ENCODE measurements at places on chromosomes 16 and 17.

- DNase-seq = no peak
Observed at GRCh38 chr17:40518401-40519088, 17.1 kb upstream of the TNS4 start.

DNA sequence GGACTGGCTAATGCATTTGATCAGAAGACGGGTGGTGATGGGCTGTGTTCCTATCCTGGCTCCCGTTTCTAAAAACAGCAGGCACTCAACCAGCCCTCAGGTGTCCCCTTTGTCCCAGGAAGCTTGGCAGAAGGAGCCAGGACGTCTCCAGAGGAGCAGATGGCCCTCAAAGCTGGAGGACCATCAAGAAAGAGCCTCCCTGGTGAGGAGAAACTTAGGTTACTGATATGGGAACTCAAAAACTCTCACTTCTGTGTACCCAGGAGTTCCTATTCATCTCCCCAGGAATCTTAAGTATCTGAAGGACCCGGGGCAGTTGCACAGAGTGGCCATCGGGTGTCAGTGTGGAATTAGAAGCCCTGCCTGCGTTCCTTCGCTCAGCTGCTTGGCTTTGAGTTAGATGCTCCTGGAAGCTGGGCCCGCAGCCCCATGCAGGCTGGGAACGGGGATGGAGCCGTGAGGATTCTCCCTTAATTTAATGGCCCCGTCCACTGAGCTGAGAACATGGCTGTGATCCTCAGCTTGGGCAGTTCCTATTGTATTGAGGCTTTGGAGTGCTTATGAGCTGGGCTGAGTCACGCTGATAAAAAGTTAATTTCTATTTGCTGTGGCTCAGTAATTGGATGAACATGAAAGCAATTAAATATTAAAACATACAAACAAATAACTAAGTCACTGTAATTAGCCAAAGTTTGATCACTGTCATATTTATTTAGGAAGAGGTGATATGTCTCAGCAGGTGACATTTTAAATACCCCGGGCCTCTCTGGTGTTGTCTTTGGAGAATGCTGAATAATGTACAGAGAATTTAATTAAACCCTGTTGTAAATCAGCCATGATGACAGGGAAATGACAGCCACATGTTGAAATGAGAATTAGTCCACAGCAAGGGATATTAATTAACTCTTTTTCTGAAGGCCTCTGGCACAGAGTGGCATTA lies 402.1 kb downstream of the SEC14L1 start:
- DNase-seq = peak; percentile 26

- DNase-seq = no peak
Observed at GRCh38 chr16:83810901-83811300, 3.1 kb downstream of the HSBP1 start.

DNA sequence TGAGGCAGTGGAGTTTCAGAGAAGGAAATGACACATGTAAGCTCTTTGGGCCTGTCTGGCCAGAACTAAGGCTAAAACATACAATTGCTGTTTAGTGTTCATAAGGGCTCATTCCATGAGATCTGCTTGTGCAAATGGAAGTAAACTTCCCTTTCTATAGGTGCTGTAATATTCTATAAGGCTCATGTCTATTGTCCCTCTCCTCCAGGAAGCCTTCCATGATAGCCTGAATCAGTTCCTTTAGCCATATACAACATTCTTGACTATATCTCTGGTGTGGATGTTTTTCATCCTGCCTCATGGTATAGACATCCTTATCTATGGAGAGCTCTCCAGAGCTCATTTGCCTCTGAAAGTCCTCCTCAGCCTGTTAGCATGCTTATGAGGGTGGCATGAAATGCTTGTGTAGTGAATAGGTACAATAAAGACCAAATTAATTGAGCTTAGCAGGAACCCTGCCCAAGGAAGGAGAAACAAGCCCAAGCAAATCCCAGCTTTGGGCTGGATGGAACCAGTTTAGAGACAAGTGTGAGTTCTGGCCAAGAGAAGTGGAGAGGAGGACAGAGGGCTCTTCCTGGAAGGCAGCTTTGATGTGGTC lies 1.6 kb upstream of the ETV4 start:
- no peak for DNase-seq

DNA sequence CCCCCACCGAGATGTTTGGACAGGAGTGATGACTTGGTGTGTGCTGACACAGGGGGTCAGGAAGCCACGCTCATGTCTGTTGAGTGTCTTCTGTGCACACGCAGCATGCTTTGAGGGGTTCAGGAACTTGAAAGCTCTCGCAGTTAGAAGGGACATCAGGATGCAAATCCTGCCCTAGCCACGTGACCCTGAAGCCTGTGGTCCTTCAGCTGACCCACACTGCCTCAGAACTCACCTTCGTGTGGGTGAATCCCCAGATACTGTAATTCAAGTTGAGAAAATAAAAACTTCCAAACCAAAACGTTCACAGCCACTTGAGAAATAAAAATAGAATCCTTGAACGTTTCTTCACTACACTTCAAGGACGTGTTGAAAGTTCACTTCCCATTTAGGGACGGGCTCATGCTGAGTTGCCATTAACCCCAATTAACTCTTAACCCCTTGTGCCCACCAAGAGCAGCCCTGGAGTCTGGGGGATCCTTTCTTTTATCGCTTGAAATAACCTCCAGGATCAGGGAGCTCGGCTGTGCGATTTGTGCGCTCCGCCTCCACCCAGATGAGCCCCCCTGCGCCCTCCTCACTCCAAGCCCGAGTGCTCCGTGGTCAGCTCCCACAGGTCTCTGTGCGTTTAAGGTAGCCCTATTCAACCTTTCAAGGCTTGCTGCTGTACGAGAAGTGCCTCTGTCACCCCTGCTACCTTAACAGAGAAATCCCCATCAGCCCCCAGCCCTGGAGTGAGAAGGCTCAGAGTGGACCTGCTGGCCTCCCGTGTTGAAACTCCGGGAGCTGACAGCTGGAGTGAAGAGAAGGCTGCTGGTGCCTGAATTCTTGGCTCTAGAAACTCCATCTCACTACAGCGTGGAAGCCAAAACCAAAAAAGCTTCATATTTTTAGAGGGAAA lies 36.2 kb upstream of the NAT9 start:
- no peak for DNase-seq

DNA sequence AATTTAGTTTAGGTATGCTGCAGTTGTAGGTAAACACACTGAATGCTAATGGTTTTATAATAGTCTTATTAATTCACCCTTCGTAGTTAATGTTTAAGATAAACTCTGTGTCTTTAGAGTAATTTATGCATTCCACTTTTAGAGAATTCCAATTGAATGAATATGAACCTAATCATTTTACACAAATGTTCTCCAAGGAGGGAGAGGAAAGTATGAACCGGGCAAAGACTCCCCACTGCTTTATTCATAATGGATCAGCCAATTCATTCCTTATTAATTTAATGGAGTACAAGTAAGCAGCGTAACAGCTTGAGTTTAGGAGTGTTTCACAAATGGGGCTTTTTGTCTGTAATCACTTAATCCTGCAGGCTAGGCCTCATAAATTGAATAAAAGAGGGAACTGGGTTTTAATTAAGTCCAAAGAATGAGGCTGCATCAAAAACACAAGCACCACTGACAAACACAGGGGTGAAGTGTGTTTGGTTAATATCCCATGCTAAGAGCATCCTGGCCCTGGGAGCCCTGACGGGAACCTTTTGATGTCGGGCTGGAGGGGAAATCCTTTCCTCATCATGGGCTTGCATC lies 375.7 kb upstream of the DYNLRB2 start:
- DNase-seq = no peak

GRCh38 chr17:80890196-80890920 lies 101.3 kb upstream of the CHMP6 start:
- no peak for DNase-seq

DNA sequence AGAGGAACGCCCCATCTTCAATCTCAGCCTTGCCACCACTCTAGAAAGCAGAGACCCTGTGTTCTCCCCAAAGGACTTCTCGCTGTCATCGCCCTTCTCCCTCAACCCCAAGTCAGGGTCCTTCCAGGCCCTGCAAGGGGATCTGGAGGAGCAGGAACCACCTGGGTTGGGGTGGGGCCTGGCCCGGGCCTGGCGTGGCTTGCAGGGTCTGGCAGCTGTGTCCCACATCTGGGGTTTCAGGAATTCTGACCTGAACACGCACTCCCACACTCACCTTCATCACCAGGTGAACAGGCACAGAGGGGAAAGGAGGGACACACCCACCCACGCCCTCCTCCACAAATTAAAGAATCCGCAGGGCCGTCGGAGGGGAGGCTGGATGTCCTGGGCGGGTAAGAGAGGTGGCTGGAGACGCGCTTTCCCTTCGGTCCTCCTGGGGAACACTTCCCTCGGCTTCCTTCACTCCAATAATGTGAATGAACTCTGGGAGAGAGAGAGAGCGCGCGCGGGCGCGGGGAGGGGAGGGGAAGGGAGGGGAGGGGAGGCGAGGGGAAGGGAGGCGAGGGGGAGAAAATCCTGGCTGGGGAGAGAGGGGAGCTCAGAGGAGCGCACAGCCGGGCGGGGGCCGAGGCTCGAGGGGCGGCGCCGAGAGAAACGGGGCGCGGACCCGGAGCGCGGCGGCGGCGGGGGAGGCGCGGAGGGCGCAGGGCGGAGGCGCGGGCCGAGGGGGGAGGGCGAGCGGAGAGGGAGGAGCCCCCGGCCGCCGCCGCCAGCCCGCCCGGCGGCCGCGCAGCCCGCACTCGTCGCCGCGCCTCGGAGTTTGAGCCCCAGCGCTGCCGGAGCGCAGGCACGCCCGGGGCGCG lies at the start of gene CACNG4:
CACNG4 (plus strand) TSS at position 799 of the 863 bp plus-strand sequence. CDS start 205 bp downstream, outside the sequence.
- no peak for DNase-seq

DNA sequence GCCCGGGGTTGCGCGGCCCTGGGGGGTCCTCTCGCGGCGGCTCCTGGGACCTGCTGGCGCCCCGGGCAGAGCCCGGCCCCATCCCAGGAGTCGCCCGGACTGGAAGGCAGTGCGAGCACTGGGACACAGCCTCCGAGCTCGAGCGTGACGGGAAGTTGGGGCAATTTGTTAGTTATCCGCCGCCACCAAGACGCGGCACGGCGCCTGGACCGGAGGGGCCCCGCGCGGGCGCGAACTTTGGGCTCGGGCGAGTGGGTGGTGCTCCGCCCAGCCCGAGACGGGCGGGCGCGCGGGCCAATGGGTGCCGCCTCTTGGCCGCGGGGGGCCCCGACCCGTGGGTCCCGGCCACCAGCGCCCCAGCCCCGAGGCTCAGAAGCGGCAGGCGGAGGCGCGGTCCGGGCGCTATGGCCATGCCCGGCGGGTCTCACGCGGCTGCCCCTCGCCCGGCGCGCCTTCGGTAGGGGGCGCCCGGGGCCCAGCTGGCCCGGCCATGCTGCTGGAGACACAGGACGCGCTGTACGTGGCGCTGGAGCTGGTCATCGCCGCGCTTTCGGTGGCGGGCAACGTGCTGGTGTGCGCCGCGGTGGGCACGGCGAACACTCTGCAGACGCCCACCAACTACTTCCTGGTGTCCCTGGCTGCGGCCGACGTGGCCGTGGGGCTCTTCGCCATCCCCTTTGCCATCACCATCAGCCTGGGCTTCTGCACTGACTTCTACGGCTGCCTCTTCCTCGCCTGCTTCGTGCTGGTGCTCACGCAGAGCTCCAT lies at the start of gene ADORA2B:
ADORA2B (plus strand) TSS at position 372 of the 768 bp plus-strand sequence; CDS start at position 491, 119 bp downstream.
- DNase-seq = peak; percentile 48

DNA sequence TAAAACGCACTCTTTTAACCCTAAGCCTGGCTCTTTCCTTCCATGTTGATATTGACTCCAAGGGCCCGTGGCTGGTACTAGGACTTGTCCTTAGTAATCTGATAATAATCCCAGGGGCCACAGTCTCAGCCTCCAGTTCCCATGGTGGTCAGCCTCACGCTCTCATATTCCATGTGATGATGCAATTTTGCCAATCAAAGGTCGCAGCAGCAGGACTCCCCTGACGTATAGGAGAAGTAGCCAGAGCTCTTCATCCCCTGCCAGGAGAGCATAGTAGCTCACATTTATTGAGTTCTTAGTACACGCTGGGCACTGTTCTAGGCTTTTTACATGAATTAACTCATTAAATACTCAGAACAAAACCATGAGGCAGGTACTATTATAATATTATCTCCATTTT lies 42.4 kb downstream of the CD300LF start:
- no peak for DNase-seq

DNA sequence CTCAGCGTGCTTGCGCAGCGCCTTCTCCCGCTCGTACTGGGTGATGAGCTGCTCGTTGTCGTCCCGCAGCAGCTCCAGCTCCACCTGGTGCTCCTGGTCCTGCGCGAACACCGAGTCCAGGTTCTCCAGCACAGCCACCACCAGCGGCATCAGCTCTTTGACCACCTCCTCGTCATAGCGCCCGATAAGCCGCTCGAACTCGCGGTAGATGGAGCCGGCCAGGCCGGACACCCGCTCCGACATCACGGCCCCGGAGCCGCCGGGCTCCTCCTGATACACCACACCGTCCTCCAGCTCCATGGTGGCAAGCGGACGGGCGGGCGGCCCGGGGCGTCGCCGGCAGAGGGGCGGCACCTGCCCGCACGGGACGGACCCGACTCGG lies 320 bp downstream of the SPAG9 start:
- no peak for DNase-seq

DNA sequence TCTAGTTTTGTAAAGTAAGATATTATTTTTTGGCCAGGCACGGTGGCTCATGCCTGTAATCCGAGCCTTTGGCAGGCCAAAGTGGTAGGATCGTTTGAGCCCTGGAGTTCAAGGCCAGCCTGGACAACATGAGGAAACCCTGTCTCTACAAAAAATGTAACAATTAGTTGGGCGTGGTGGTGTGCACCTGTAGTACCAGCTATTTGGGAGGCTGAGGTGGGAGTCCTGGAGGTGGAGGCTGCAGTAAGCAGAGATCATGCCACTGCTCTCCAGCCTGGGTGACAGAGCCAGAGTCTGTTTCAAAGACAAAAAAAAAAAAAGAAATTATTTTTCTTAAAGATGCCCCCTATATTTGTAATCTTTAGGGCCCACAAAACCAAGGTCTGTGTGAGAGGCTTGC lies 16.0 kb upstream of the RHOT1 start:
- DNase-seq = no peak

DNA sequence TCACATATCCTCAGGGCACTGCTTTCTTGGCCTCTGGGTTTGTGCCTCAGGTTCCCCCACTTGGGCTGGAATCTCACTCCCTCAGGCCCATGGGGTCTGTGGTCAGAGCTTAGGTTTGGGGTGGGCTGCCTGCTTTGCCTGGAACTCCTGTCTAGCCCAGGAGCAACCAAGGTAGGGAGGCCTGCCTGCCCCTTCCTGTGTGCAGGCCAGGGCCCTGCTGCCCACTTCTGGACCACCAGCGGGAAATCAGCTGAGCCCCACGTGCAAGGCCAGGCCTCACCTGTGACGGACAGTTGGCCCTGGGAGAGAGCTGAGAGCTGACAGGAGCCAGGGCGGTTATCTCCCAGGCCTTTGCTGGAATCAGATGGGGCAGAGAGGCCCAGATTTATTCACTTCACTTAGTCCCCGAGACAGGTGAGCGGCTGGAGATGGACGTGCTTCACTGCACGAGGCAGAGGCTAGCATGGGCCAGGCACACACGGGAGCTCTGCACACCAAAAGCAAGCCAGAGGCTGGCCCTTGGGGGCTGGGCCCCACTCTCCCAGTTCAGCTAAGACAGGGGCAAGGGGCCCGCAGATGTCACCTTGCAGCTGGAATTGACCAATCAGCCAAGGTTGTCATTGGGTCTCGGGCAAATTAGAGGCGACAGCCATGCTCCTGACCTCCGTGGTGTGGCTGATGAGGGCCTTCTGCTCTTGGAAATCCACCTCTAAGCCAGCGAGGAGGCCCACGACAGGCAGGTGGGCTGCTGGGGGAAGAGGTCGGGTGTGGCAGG lies 49.9 kb upstream of the DOC2B start:
- no peak for DNase-seq

- DNase-seq = no peak
Observed at GRCh38 chr17:77882040-77882439, 76.5 kb upstream of the TNRC6C start.
